Activated CD4-positive, CD25-positive, alpha-beta regulatory T cell (primary cell): ENCODE measurements at places on chromosomes 7 and 10.

DNA sequence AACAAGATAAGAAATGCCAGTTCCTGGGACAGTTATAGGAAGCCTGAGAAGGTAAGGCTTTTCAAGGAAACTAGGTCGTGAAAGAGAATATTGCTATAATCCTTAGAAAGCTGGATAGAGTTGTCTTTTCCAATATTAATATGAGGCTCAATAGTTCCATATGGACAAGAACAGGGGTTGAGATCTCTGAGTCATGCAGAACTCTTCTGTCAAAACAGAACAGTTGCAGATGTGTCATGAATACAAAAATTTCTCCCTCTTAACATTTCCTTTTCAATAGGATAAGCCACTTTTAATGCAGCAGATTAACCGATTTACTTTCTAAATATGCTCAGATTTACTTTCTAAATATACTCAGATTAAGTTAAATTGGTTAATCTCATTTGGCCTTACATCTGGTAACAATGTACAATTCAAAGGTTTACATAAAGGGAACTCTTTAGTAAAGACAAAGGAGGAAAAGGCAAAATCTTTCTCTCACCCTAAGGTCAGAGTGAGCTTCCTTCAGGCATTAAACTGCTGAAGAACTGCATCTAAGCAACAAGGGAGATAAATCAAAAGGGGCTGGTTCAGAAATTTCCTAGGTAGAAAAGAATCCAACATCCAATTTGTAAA is 104.7 kb upstream of the PCDH15 start:
- DNase-seq = no peak

GRCh38 chr10:63286754-63287264 is 153.7 kb downstream of the NRBF2 start:
- no peak for DNase-seq

- no peak for DNase-seq
Measured at GRCh38 chr10:132516771-132517725, 20.5 kb upstream of the INPP5A start.

GRCh38 chr7:1804310-1804709 is 134.2 kb downstream of the ELFN1 start:
- no peak for DNase-seq

DNA sequence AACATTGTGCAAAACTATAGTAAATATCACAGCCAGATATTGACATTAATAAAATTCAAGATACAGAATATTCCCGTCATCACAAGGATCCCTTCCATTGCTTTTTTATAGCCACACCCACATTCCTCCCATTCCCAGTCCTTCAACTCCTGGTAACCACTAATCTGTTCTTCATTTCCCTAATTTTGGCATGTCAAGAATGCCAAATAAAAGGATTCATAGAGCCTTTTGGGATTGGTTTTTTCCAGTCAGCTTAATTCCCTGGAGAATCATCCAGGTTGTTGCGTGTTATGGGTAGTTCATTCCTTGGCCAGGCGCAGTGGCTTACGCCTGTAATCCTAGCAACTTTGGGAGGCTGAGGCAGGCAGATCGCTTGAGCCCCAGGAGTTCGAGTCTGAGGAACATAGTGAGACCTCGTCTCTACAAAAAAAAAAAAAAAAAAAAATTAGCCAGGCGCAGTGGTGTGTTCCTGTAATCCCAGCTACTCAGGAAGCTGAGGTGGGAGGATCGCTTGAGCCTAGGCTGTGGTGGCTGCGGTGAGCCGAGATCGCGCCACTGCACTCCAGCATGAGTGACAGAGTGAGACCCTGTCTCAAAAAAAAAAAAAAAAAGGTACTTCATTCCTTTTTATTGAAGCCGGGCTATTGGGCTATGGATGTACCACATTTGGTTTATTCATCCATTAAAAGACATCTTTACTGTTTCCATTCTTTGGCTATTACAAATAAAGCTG is 2.7 kb downstream of the OGDH start:
- no peak for DNase-seq

DNA sequence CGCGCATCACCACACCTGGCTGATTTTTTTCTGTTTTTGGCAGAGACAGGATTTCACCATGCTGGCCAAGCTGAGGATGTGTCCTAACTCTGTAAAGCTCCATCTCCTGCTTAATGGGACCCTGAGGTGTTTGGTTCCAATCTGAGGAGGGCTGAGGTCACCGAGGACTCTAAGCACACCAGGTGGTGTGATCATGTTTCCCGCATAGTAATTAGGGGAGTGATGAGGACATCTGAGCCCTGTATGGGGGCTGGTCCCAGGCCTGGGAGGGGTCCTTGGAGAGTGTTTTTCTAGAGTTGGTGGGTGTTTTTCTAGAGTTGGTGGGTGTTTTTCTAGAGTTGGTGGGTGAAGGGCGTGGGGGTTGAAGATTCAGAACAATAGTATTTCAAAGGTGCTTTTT is 3.0 kb upstream of the ABHD11 start:
- DNase-seq = no peak

- DNase-seq = no peak
Measured at GRCh38 chr10:71835671-71836595, 15.1 kb downstream of the PSAP start.

DNA sequence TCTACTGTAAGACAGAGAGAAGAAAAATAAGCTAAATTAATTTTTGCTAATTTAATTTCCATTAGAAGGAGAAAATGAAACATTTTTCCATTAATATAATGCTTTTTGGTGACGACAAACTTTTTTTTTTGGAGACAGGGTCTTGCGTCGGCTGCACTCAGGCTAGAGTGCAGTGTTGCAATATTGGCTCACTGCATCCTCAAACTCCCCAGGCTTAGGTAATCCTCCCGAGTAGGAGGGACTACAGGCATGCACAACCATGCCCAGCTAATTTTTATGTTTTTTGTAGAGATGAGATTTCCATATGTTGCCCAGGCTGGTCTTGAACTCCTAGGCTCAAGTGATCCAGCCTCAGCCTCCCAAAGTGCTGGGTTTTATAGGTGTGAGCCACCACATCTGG is 229.8 kb upstream of the LRRN3 start:
- no peak for DNase-seq

DNA sequence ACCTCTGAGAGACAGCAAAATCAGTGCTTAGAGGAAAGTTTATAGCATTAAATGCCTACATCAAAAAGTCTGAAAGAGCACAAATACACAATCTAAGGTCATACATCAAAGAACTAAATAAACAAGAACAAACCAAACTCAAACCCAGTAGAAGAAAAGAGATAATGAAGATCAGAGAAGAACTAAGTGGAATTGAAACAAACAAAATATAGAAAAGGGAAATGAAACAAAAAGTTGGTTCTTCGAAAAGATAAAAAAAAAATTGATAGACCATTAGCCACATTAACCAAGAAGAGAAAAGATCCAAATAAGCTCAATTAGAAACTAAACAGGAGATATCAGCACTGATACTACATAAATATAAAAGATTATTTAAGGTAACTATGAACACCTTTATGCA is 280.0 kb upstream of the NRG3 start:
- no peak for DNase-seq

- DNase-seq = no peak
Measured at GRCh38 chr10:111873041-111873440, 310.5 kb downstream of the GPAM start.
